ENCODE measurements at places on chromosomes 16 and 17.

DNA sequence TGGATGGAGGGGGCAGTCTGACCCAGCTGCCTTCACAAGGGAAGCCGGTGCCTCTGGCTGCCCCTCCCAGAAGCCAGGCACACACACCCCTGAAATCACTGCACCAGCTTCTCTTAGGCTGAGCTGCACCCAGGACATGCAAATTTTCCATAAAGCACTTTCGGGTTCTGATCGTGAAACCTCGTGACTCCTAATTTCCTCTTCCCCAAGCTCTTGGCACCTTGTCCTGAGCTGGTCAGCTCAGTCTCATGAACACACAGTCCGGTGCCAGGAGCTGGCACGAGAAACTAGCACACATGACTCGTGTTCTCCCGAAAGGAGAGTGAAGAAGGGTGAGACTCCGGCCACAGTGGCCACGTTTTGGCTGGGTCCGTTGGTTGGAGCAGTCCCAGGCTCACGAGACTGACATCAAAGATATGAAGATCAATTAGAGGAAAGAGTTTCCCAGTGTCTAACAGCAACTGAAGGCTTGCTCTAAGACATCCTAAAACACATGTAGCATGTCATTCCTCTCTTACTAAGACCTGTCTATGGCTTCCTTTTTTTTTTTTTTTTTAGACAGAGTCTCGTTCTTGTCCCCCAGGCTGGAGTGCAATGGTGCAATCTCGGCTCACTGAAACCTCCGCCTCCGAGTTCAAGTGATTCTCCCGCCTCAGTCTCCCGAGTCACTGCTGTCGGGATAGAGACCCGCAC lies 9.2 kb upstream of the ABR start:
- DNase-seq, result no peak

DNA sequence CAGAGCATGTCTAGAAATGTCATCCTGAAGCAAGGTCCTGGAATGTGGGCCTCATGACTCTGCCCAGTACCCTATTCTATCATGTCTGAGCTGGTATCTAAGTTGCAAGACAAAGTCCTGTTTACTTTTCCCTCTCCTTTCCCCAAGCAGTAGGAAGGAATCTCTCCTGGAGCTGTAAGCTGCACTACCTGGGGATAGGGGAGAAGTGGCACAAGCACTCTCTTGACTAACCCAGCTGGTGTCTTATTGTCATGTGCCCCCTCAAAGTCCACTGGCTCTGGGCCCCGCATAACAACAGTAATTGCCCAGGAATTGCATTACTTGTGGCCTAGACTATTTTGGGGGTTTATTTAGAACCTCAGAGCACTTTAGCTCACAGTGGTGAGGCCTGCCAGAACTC lies 1366.3 kb upstream of the GOT2 start:
- no peak for DNase-seq

DNA sequence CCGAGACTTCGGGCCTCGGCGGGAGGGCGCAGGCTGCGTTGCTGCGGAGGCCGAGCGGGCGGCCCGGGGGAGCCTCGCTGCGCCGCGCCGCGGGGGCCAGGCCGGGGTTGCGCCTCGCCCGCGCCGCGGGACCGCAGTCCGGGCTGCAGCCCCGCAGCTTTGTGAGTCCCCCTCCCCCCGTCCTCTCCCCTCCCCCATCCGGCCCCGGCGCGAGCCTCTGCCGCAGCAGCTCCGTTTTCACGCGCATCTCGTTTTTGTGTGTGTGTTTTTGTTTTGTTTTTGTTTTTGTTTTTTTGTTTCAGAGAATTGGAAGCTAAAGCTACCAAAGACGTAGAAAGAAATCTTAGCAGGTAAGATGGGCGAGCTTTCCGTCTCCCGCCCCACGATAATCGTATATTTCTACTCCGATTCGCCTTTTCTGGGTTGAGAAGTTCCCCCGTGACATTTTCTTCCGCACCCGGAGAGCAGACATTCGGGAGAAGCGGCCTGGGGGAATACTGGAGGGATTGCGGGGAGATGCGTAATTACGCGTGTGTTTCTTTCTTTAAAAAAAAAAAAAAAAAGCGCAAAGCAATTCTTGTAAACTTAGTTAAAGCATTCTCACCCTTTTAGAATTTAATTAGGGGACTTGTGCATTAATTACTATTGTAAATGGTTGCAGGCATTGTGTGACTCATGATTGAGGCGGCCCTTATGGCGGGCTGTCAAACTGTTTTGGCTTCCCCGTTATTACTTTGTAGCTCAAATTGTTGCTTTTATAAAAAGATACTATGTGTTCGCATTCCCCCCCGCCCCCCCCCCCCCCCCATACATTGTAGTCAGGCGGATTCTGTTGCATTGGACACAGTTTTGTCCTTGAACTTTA lies 732 bp downstream of the TNRC6A start:
- peak; percentile 31 for DNase-seq

GRCh38 chr16:19757762-19758595 lies 39.9 kb downstream of the IQCK start:
- no peak for DNase-seq

- DNase-seq, result no peak
These were observed 6.1 kb downstream of the HROB start for GRCh38 chr17:44147812-44148211.

DNA sequence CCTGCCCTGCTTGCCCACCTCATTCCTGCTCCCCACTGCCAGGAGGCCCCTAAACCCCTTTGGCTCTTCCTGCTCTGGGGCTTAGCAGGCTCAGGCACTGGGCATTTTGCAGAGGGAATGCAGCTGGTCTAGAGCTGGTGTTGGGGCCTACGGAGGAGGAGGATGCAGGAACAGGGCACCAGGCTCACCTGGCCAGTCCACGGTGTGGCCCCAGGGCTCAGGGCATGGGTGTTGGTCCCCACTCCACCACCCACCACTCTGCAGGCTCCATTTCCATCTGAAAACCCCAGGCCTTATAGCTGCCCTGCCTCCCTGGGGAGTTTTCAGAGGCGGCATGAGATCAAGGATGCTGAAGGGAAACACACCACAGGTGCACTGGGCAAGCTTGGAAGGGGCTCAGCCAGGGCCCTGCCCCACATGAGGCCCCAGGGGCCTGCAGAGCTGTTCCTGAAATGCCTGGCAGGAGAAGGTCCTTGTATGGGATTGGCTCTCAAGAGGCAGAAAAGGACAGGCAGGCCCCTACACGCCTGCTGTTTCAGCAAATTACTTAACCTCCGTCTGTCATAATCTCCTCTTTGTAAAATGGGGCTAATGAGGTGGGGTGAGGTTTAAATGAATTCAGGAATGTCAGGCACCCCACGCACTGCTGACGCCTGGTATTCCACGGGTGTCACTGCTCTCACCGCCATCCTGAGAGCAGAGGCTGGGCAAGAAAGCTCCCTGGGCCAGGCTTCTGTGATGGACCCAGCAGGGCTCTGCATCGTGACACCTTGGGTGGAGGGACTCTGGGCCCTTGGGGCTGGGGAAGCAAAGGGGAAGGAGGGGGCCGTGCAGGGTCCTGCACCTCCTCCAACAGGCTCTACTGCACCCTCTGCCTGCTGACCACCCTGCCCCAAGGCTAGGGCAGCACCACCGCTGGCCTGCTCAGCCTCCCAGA lies 9.3 kb downstream of the SLC47A2 start:
- DNase-seq, result no peak

Data from CD4-positive, alpha-beta T cell treated with Interleukin-10 for 1 hour (primary cell).